A549 treated with Mapracorat at 1 μM for 4 hours (cell line): ENCODE measurements at places on chromosomes 11 and 22. TPM values are rescaled to one million over a fixed set of nuclear protein-coding genes. Genes with fewer than 3 reads are reported as not detected.

The OR52E8 gene
- not detected in 5 replicates for total RNA-seq

The MMP11 gene
- total RNA-seq: 0.08 to 0.43 TPM (median 0.27 TPM) in 5 replicates

The TTLL8 gene
- total RNA-seq: not detected in 5 replicates

The NEFH gene
- total RNA-seq: 0.03 to 0.16 TPM (median 0.09 TPM) in 5 replicates

The SLC37A2 gene
- total RNA-seq: 0.05 to 0.16 TPM (median 0.11 TPM) in 5 replicates

The PLEKHA7 gene
- 44.0 to 52.1 TPM (median 49.4 TPM) in 5 replicates for total RNA-seq

The OR8D1 gene
- total RNA-seq: not detected in 5 replicates

The CST6 gene
- not detected in 5 replicates for total RNA-seq

The RTN4RL2 gene
- total RNA-seq: 49.0 to 100 TPM (median 88.4 TPM) in 5 replicates

The GSTT2 gene
- 0.27 TPM in 1 of 5 replicates, not detected in the others for total RNA-seq

The SCN4B gene
- 0.02 to 0.05 TPM (median 0.03 TPM) in 3 of 5 replicates, not detected in the others for total RNA-seq

The TRIM29 gene
- 19.3 to 24.1 TPM (median 22.6 TPM) in 5 replicates for total RNA-seq
